ENCODE measurements at places on chromosomes 2 and 18.

DNA sequence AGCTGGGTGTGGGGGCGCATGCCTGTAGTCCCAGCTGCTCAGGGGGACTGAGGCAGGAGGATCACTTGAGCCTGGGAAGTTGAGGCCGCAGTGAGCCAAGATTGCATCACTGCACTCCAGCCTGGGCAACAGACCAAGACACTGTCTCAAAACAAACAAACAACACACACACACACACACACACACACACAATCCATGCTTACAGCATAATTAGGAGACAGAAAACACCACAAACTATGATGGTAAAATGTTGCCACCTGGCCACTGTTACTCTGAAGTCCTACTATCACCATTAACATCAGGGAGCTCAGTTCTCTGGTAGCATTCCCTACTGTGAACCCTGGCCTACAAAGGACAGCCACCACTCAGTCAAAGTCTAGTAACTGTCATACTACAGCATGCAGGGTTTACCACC lies 18.3 kb downstream of the DNPEP start:
- DNase-seq = no peak

- DNase-seq = no peak
These were observed 9.6 kb downstream of the ANTXR1 start for GRCh38 chr2:69022548-69022947.

DNA sequence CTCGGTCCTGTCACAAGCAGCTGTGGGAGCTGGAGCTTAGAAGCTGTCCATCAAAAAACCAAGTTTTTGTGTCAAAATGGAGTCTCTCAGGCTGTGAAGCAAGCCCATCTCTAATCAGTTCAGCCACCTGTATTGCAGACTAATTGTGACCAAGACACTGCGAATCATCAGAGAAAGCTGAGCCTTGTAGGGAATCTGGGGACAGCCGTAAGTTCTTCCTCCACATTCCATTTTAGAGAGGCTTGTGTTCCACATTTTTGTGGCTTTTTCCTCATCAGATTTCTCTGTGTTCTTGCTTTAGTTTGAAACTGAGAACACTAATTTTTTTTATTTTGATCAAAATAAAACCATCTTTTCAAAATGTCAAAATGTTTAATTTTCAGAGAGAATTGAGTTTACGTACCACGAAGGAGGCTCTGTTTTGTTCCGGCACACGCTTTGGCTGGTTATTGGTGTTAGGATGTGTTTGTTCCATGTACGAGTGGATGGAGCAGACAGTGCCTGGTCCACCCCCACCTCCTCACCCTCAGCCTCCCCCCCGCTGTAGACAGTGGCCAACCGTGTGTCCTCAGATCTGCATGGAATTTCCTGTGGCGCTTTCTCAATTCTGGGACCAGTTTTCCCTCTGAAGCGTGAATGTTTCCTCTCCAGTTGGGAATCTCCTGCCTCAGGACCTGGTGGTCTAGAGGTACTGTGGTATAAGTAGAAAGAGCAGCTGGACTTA lies 140.8 kb downstream of the AGAP1 start:
- DNase-seq = no peak

- no peak for DNase-seq
These were observed 10.1 kb upstream of the BOK start for GRCh38 chr2:241548451-241548835.

- DNase-seq = no peak
These were observed 43.1 kb upstream of the SLC39A10 start for GRCh38 chr2:195613922-195614321.

DNA sequence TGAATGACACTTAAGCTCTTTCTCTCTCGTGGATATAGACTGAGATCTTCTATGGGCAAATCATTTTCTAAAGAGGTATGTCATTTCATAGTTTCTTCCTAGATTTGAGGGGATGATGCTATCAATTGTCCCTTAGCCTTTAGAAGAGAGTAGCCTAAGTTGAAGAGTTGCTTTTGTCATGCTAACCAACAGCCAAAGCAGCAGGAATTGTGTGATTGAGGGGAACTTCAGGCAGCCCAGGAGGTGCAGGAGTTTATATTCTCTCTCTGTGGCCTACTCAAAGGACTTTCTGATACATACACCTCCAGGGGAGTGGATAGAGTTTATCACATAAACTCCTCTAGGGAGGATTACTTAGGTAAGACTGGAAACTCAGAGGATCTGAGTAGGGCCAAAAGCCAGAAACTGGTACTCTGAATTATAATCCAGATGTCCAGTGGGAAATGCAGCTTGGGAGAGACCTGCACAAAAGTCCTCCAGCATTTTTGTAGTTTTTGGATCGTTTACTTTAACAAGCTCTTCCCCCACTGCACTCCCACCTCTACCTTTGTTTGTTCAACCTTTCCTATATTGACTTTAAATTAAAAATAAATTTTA lies 150.7 kb upstream of the CCDC68 start:
- DNase-seq = no peak
